ENCODE measurements at places on chromosomes 12 and 14.

DNA sequence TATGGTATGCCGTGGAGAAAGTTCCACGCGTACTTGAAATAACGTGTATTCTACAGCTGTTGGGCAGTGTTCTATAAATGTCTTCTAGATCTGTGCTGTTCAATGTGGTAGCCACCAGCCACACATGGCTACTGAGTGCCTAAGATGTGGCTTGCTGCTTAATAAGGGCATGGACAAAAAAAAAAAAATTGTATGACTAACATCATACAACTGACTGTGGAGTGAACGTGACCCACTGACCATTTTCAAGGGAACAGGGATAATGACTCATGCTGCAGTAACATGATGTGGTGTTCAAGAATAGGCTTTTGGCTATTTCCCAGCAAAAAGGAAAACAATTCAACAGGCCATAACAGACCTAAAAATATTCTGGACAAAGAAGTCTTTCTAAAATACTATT, 13.0 kb downstream of the ATG14 start:
- DNase-seq = no peak

DNA sequence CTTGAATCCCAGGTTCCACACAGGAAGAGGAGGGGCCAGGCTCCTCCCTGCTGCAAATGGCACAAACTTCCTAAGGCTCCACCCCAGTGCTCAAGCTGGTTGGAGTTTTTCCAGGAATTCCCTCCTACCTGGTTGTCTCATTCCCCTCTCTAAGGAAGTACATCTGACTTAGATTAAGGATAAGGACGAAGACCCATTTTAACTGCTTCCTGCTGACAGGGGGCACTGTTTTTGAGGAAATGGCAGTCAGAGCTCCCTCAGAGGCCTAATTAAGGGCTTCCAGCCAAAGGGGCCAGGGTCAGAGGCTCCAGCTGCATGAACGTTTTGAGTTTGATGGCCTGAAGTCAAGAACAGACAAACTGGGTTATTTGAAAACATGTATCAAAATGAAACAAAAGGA, 1084.7 kb downstream of the SLC6A15 start:
- no peak for DNase-seq

DNA sequence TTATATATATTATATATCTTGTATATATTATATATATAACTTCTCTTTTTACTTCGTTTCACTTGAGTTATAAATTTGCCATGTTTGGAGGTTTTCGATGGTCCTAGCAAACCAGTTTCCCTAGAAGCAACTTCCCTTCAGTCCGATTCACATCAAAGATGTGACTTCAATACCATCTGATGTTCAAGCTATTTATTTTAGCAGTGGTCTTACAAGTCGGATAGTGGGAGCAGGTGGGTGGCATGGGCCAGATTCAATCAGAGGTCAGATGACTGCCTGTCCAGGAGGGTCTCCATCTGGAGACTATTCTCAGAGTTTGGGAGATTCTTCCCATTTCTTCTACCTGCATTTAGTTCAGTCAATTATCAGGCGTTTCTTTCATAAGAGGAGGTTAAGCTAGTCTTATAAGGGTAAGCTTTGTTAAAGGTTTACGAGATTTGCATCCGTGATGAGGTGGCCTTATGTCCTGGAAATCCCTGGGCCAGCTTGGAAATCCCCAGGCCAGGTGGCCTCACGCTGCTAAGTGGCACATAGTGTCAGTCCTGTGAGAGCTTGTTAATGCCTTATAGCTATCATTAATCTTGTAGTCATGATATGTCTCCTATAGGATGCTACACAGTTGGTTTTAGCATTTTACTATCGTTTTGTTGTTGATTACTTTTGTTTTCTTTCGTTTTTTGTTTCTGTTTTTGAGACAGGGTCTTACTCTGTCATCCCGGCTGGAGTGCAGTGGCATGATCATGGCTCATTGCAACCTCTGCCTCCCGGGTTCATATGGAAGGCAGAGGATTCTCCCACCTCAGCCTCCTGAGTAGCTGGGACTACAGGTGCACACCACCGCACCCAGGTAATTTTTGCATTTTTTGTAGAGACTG, 145.8 kb downstream of the BICD1 start:
- no peak for DNase-seq

DNA sequence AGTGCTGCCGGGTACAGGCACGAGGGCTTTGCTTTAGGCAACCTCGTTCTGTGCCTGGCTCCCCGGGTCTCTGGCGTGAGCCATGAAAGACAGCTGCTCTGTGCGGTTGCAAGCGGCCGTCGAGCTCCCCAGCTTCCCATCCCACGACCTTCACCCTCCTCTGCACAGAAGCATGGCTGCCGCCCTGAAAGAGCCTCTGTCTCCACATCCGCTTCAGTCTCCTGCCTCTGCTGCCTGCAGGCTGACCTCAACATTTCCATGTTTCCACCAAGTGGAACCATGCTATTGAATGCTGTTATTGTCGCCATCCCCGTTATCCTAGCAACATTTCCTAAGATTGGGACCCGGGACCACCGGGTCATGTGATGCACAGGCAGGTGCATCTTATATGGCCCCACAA, 57.1 kb downstream of the KDM2B start:
- no peak for DNase-seq

DNA sequence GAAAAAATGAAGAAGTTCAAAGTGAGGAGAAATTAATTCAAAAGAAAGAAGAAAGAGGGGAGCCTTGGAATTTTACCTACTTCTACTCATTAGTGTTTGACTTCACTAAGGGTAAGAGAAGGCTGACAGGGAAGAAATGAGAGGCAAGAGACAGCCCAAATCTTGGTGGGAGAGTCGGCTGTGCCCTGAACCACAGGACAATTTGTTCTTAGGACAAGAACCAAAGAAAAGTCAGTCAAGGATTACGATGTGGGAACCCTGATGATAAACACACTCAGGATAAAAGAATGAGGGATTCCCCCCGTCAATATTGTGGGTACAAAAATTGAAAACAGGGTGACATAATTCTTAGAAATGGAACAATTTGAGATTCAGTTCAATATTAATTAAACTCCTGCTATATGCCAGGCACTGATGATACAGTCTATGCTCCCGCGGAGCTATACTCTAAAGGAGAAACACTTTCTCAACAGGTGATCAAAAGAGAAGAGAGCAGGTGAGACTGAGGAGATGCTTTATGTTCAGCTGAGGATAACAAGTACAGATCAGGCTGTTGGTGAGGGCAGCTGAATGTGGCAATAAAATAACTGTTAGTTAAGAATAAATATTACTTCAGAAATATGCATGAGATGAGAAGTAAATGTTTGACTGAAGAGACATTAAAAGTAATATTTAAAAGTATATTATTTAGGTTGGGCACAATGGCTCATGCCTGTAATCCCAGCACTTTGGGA, 175.4 kb downstream of the SLC25A21 start:
- DNase-seq = no peak

DNA sequence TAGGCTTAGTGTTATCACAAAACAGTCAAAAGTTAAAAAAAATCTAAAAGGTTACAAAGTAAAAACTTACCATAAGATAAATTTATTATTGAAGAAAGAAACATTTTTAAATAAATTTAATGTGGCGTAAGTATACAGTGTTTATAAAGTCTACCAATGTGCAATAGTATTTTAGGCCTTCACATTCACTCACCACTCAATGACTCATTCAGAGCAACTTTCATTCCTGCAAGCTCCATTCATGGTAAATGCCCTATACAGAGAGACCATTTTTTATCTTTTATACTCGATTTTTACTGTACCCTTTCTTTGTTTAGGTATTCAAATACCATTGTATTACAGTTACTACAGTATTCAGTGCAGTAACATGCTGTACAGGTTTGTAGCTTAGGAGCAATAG, 124.5 kb downstream of the ANO4 start:
- no peak for DNase-seq

DNA sequence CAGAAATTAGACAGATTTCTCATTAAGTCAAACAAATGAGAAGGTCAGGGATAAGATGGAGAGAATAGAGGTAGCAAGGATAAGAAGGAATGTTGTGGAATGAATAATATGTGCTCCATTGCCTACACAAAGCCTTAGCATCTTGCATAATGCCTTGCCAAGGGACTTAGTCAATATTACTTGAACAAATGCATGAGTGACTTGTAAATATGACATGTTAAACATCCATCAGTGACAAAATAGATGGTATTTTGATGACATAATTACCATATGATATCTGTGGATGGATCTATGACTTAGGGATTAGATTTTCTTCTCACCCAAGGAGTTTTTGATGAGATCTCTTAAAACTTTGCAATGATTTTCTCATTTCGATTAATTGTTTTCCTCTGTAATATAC, 194.1 kb upstream of the RASSF8 start:
- no peak for DNase-seq

DNA sequence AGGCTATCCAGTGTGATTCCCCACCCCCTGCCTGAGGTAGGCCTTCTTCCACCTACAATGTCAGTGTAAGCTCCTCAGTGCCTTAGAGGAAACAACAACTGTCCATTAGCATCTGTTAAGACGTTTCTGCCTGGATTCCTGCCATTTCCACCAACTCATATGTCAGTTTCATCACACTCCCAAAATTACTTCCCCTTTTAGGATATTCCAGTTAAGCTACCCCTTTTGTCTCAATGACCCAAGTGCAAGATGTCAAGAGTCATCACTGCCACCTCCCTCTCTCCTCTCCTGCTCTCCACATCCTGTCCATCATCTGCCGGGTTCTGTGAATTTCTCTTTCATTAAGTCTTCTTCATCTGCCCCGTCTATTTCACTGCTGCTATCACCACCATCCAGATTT, 189.4 kb downstream of the DPF3 start:
- DNase-seq = no peak

- DNase-seq = no peak
Measured at GRCh38 chr12:94590428-94590827, 59.9 kb downstream of the TMCC3 start.

GRCh38 chr12:90102957-90103652, 394.5 kb upstream of the ATP2B1 start:
- DNase-seq = no peak

- no peak for DNase-seq
Measured at GRCh38 chr12:27549236-27549800, 25.3 kb downstream of the PPFIBP1 start.

DNA sequence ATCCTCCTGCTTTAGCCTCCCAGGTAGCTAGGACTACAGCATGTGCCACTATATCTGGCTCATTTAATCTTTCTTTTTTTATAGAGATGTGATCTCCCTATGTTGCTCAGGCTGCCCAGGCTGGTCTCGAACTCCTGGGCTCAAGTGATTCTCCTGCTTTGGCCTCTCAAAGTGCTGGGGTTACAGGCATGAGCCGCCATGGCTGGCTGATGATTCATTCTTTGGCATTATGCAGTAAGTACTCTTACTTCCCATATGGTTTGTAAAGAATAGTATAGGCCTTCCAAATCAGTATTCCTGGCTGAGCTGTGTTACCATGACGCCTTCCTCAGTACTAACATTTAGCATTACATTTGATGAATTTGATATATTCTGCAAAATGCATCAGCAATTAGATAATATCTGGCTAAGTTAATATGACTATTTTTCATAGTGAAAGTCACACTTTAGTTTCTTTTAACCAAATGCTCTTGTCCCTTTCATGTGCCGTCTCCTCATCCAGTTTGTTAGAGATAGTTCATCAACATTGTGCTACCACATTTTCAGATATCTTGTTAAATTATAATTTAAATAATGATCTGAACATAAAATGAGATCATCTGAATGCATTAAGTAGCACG, 3.2 kb upstream of the MIA2 start:
- no peak for DNase-seq

DNA sequence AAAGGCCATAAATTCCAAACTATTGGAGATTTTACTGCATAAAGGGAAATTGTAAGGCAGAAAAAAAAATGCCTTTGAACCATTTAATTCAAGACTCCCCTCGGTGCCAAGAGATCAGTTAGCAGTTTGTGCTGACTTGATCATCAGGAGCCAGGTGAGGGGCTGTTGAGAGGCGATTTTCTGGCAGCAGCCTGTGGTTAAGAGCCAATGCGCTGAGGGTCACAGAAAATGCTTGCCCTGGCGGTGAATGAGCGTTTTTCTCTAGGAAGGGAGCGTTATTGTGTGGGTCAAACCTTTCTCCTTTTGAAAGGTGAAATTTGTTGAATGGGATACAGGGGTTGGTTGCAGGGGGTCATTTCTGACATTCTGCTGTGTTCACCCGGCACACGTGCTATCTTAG, 4.7 kb downstream of the SRRM4 start:
- DNase-seq = no peak

GRCh38 chr14:76929927-76930326, 98.6 kb downstream of the IRF2BPL start:
- DNase-seq = no peak

GRCh38 chr12:104951759-104952509, 6.2 kb downstream of the SLC41A2 start:
- DNase-seq = no peak

DNA sequence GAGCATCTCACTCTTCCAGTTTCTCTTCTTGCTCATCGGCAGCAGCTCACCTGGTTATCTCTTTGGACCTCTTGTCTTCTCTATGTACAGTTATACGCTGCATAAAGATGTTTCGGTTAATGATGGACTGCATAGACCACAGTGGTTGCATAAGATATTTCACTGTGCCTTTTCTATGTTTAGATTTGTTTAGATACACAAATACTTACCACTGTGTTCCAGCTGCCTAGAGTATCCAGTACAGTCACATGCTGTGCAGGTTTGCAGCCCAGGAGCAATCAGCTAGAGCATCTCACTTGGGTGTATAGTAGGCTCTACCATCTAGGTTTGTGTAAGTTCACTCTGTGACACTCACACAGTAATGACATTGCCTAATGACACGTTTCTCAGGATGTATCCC, 57.6 kb downstream of the FBXL14 start:
- no peak for DNase-seq

DNA sequence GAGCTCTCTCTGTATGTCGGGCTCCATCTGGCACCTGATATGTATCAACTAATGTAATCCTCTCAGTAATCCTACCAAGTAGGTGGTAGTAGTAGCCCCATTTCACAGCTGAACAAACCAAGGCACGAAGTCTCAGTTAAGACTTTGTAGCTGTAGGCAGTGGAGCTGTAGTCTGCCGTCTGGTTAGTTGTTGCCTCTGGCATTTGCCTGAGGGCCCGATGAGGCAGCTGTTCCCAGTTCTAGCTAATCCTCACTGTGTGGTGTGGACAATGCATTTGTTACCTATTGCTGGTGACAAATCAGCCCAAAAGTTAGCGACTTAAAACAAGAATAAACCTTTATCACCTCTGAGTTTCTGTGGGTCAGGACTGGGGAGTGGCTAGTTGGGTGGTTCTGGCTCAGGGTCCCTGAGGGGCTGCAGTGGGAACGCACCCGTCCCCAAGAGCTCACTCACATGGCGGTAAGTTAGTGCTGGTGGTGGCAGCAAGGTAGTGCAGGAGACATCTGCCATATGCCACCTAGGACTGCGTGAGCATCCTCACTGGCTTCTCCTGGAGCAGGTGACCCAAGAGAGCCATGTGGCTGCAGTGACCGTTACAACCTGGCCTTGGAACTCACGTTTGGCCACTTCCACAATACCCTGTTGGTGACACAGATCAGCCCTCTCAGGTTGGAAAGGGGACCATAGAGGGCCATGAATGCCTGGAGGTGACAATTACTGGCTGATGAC, 5.6 kb downstream of the AACS start:
- no peak for DNase-seq
